Kidney epithelial cell (primary cell): ENCODE measurements at places on chromosomes 5 and 9. TPM values are rescaled to one million over a fixed set of nuclear protein-coding genes. Genes with fewer than 3 reads are reported as not detected.

Gene SEMA5A
- 4.0 and 4.7 TPM in 2 replicates for total RNA-seq

Gene SH3GL2
- 3.5 TPM in 2 replicates for total RNA-seq

Gene SAP30L
- total RNA-seq, result 30.8 and 31.9 TPM in 2 replicates

Gene SMIM3
- total RNA-seq, result 9.7 and 9.8 TPM in 2 replicates

Gene LIX1
- 0.07 TPM in 1 of 2 replicates, not detected in the other for total RNA-seq

Gene TMC1
- total RNA-seq, result not detected in 2 replicates

Gene LCN15
- not detected in 2 replicates for total RNA-seq

Gene C9orf153
- not detected in 2 replicates for total RNA-seq

Gene TLR4
- 5.2 and 5.9 TPM in 2 replicates for total RNA-seq

Gene IL12B
- not detected in 2 replicates for total RNA-seq

Gene SLC1A1
- 4.7 and 6.1 TPM in 2 replicates for total RNA-seq

Gene NUP214
- 30.5 and 31.8 TPM in 2 replicates for total RNA-seq

Gene LHX3
- not detected in 2 replicates for total RNA-seq

Gene CDC20B
- total RNA-seq, result 0.27 TPM in 1 of 2 replicates, not detected in the other

Gene CD72
- total RNA-seq, result 1.7 and 2.7 TPM in 2 replicates

DNA sequence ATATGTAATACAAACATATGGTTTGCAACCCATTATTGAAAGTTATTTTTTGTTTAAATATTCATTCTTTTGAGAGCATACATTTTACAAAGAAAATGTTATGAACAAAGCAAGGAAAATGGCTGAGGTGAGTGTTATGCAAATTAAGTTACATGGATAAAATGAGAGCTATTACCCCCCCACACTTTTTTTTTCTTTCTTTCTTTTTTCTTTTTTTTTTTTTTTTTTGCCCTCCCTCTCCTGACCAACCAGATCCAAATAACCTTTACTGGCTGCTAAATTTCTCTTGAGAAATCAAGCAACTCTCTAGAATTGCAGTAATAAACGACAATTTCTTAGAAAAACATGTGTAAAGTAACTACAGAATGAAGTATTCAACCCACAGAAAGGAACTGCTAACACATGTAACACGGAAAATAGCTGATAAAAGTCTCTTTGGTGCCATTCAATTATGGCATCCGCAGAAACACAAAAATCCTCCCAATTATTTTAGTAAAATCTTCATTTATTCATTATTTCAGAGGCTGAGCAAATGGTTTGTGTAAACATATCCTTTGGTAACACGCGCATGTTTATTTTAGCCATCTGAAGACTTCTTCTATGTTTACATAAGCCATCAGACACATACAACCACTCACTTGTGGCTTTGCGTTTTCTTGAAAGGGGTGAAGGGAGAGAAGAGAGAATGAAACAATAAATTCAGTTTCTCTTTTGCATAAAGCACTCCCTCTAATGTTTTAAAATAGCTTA, 216.1 kb downstream of the NFIB start:
- no peak for DNase-seq

DNA sequence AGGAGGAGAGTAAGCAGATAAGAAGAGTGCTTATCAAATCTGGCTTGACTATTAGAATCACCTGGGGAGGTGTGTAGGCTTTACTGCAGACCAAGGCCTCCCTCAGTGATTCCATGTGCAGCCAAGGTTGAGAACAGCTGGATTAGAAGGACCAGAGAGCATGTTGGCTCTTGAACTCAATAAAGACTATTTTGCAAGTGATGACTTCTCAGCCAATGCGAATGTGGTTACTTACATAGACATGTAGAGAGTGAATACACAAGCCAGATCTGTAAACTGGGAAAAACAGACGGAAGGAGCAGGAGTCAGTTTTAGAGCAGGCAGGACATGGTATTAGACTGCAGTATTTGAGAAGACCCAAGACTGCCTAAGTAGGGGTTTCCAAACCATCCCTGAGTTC, 48.5 kb downstream of the MAMDC2 start:
- no peak for DNase-seq

GRCh38 chr5:80503641-80504040, 15.7 kb downstream of the FAM151B start:
- no peak for DNase-seq

DNA sequence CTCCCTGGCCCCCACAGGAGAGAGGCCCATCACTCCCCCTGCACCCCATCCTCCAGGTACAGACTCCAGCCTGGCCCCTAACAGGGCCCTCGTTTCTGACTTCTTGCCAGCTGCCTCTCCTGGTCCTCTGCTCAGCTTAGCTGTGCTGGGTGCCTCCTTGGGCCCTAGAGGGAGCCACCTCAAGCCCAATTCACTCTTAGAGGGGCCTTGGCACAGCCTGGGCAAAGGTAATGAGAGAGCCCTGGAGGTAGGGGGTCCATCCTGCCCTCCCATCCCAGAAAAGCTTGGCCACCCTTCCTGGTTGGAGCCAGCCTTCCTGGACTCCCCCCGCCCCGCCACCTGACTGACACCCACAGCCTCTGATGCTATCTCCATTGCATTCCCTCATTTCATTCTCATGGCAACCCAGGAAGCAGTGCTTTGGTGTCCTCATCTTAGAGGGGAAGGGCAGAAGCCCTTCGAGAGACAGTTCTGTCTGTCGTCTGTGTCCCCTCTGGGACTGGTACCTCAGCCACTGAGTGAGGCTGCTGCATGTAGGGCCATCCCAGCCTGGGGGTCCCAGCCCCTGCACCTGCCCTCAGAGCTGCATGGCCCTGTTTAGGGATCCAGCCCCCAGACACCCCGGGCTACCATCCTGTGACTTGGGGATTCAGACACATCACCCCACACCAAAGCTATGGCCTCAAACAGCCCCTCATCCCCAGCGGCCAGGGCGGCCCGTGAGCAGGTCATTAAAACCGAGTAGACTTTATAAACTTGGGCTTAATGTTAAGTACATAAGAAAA, 95.5 kb downstream of the BARX1 start:
- no peak for DNase-seq

GRCh38 chr9:112247090-112247489, 72.0 kb upstream of the SUSD1 start:
- no peak for DNase-seq

DNA sequence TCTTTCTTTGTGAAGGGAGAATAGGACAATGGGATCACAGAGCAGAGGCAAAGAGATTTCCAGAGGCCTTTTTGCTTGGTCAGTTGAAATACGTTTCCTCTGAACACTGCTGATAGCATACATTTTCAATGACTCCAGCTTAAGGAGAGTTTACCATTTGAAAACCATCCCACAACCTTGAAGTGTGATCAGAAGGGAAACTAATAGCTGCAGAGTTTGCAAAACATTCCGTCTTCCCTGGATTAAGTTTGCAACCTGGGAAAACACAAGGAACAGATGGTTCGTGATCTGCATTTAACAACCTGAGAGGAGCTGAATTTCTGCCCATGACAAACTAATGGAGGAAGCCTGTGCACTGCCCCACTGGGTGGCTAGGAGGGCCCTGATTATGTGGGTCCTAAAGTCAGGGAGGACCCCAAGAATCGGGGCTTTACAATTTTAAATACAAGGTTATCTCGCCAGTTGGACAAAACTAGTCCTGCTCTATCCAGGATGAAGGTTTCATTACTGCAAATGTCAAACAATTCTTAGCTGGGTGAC, 35.6 kb downstream of the MTX3 start:
- no peak for DNase-seq

DNA sequence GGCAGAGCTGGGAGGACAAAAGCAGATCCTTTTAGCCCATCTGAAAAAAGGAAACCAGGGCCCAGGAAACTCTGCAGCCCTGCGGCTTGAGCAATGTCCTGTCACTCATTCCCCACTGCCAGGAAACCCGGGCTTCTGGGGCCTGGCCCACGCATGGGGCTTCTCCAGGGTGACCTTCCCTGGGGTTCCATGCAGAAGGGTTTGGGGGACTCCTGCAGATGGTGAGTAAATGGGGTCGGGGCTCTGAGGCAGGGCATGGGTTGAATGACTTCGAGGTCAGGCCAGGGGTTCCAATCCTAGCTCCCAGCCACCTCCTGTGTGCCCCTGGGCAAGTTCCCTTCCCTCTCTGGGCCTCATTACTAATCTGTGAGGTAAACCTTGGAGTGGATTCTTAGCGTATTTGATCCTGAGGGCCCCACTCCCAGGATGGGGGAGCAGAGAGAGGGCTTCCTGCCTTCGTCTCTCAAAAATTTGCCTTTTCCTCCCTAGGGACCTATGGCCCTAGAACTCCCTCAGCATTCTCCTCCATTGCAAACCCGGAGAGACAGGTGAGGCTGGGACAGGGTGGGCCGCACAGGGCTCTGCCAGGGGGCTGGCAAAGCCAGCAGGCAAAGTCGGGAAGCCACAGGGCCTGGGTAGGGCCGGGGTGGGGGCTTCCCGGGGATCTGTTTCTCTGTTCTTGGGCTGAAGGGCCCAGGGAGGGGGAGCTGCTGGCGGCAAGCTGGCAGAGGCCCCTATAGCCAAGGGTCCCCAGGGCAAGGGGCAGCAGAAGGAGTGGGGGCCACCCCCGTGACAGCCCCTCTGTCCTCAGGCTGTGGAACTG, 25.8 kb downstream of the ADGRD2 start:
- no peak for DNase-seq

DNA sequence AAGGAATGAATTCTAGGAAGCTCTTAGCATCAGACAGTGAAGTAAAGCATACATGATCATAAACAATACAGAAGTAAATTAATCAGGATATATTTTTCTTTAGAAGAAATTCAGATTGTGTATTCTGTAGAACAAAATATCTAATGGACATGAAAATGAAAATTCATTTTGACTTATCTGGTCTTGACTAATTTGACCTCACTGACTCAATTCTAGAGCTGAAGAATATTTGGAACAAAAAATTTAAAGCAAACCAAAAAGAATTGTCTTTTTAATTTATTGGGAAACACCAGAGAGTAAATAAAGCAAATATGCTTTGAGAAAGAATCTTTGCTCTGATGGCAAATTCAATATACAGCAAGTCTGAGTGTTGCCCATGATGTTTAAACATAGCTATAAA, 2.8 kb upstream of the PPP2CA start:
- no peak for DNase-seq

DNA sequence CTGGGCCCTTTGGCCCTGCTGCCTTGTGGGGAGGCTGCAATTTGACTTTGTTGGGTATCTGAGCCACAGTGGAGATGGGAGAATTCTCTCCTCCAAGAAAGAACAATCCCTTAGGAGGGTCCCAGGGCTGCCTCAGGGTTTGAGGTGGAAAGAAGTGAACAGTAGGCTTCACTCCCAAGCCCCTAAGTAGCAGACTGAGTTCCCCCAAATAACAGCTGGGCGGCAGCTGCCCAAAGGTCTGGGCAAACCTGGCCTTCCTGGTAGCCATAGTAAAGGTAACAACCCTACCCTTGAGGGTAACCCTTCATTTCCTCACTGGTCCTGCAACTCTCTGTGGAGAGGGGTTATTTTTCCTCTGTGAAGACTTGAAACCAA, 746 bp downstream of the RGS3 start:
- DNase-seq, result no peak

- no peak for DNase-seq
Observed at GRCh38 chr9:23496489-23497136, 329.4 kb downstream of the ELAVL2 start.

GRCh38 chr9:36808251-36808650, 225.8 kb downstream of the PAX5 start:
- no peak for DNase-seq

GRCh38 chr9:132162764-132163456, 1.1 kb downstream of the NTNG2 start:
- DNase-seq, result no peak

GRCh38 chr9:3827175-3827574, 301.4 kb upstream of the RFX3 start:
- DNase-seq, result no peak

DNA sequence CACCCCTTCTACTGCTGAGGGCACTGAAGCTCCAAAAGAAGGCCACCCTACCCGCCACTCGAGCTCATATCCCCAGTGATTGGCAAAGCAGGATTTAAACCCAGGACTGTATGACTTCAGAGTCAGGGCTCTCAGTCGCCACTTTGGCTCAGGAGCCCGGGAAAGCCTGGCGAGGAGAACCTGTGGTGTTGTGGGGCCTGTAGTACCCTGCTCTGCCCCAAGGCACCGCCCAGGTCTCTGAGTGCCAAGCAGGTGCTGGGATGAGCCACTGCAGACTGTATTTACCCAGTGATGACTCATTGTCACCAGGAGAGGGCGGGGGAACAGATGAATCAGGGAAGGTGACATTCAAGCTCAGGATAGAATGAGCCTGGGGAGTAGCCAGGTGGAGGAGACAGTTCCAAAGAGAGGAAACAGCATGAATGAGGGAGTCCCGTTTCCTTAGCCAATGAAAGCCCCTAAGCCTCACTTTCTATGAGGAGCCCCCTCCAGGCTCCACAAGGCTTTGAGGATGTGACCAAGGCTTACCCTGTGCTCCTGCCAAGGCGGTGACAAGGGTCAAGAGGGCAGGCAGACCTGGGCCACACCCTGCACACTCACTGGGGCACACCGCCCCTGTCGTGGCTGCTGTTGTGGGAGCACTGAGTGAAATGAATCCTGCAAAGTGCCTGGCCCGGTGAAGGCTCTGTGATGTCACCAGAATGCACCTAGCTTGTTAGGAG, 17.8 kb upstream of the DPM2 start:
- no peak for DNase-seq

DNA sequence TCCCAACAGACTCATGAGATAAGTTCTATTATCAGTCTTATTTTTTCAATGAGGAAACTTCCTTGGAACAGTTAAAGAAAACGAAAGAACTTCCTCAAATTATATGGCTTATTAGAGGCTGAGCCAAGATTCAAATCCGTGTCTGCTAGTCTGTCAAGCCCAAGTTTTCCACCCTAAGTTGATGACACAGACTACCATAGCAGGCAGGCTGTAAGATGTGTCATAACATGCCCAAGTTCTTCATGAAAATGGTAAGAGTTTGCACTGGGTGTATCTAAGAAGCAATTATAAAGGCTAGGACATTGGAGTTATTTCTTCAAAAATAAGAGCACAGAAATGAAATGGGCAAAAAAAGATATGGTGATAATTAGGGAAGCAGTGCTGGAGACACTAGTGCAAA, 634.5 kb downstream of the BRINP1 start:
- no peak for DNase-seq

DNA sequence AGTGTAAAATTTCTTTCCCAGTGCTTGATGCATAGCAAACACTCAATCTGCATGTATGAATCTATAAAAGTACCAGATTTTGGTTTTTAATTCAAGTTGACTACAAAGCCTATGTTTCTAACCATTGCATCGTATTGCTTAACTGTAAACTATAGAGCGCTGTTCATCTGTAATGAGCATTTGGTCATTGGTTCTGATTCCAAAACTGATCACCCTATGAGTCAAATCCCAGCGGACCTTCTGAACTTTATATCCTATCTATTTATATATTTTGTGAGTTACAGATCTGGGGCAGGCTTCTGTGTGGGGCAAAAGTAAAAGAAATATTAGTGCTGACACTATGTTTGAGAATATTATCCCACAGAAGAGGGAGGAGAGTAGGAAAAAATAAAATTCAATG, 305.7 kb upstream of the TNC start:
- no peak for DNase-seq

- DNase-seq, result no peak
Observed at GRCh38 chr9:106092083-106092482, 397.7 kb downstream of the TMEM38B start.

GRCh38 chr5:166961028-166961427, 1330.4 kb upstream of the WWC1 start:
- no peak for DNase-seq

- DNase-seq, result no peak
Observed at GRCh38 chr5:96114736-96115135, 153.1 kb upstream of the ELL2 start.
